Heart left ventricle (tissue), 16 donors: ENCODE measurements at places on chromosomes 7 and 10. TPM values are rescaled to one million over a fixed set of nuclear protein-coding genes. Genes with fewer than 3 reads are reported as not detected.
A peak's percentile ranks its signal among the peaks of the same experiment; 100 is the strongest.

The SLIT1 gene
- total RNA-seq = 0.08 TPM

DNA sequence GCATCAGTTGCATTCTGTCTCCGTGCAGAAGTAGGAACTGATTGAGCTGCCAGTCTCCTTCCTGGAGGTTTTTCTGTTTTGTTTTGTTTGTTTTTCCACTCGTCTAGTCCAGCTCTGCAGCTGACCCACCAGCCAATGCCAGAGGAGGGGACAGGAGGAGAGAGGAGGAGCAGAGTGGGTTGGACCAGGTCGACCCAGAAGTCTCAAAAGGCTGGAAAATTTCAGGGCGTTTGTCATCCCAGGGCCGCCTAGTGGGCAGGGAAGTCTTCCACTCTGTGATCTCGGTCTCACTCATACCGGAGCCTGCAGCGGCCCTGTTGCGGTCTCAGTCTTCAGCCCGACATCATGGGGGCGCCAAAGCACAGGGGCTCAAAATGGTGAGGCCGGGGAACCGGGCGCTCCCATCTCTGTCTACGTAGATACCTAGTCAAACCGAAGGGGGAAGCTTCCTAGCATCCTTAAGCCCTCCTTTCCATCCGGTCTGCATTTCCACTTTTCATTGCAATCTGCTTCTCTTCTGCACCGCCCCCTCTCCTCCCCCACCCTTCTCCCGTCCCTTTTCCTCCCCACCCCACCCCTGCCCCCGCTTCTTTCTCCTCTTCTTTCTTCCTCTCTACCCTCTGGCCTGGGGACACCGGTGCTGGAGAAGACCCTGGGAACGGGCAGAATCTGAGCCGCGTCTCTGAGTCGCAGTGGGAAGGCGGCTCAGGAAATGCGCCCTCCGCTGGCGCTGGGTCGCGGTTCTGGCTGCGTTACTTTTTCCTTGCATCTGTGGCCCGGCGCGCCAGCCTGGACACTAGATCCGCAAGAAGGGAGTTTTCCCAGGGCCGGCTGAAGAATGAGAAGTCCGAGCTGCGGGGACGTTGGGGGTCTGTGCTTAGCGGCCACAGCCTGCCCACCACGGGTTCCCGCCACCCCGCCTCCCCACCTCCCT is 16.2 kb upstream of the PAX2 start:
- peaks cover 55% of the 10 kb centered on the region for H3K27me3 ChIP-seq
- peaks cover 20% of the 10 kb centered on the region for H3K4me1 ChIP-seq
- H3K36me3 ChIP-seq = no peaks in the 10 kb centered on the region
- no peak overlapping the region for H3K27ac ChIP-seq
- no peak for DNase-seq

GRCh38 chr7:50369143-50370026 is 64.9 kb downstream of the IKZF1 start:
- peaks cover 5% of the 10 kb centered on the region for H3K27me3 ChIP-seq
- H3K27ac ChIP-seq = no peak overlapping the region
- DNase-seq = no peak

The CTAGE4 gene
- 2.6 TPM for total RNA-seq

- no peak for DNase-seq
- H3K4me3 ChIP-seq = no peak overlapping the region
- no peaks in the 10 kb centered on the region for H3K36me3 ChIP-seq
- H3K27me3 ChIP-seq = no peaks in the 10 kb centered on the region
- H3K27ac ChIP-seq = no peak overlapping the region
Observed at GRCh38 chr10:97012470-97012869, 173.3 kb downstream of the SLIT1 start.

The GLI3 gene
- total RNA-seq = 2.0 TPM

DNA sequence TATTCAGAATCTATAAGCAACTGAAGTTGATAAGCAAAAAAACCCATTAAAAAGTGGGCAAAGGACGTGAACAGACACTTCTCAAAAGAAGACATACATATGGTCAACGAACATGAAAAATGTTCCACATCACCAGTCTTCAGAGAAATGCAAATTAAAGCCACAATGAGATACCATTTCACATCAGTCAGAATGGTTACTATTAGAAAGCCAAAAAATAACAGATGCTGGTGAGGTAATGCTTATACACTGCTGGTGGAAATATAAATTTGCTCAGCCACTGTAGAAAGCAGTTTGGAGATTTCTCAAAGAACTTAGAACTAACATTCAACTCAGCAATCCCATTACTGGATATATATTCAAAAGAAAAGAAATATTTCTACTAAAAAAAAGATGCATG is 332.8 kb upstream of the PLXDC2 start:
- DNase-seq = no peak
- H3K4me3 ChIP-seq = no peak overlapping the region
- no peak overlapping the region for H3K27ac ChIP-seq
- no peaks in the 10 kb centered on the region for H3K36me3 ChIP-seq

The AOAH gene
- total RNA-seq = 14.9 TPM

The PLAC9 gene
- 51.6 TPM for total RNA-seq

The CHST3 gene
- total RNA-seq = 25.1 TPM

DNA sequence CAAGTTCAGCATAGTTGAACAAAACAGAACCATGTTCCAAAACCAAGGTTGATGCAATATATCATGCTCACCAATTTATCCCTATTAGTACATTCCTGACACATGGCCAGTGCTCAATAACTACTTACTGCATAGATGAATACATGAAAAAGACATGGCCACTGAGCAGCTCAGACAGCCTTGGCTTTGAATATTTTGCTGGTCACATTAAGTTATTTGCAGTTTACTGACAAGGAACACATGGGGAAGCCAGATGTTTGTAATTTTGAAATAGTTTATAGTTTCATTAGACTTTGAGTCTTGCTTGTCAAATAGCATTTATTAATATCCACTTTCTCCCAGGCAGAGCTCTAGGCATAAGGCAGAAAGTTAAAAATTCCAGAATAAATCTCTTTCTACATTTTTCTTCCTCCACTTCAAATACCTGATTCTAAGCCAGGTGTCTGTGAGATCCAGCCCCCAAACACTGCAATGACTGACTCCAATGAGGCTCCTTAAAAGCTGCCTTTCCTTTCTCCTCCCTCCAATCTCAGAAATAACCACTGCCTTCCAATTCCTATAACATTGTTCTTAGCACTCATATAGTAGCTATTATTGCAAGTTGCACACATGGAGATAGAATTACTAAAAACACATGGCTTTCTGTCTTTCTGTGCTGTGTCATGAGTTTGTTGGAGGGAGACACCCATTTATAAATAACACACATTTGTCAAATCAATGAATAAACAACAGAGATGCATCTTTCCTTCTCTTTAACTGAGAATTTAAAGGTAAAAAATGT is 91.3 kb downstream of the PCGF5 start:
- H3K27ac ChIP-seq = no peak overlapping the region
- peaks cover 13% of the 10 kb centered on the region for H3K27me3 ChIP-seq

The MMP21 gene
- total RNA-seq = not detected

GRCh38 chr7:138313829-138314178 is 146.3 kb upstream of the TRIM24 start:
- H3K27me3 ChIP-seq = no peaks in the 10 kb centered on the region
- no peaks in the 10 kb centered on the region for H3K36me3 ChIP-seq
- H3K27ac ChIP-seq = no peak overlapping the region
- no peak for DNase-seq

The PVRIG gene
- total RNA-seq = not detected

DNA sequence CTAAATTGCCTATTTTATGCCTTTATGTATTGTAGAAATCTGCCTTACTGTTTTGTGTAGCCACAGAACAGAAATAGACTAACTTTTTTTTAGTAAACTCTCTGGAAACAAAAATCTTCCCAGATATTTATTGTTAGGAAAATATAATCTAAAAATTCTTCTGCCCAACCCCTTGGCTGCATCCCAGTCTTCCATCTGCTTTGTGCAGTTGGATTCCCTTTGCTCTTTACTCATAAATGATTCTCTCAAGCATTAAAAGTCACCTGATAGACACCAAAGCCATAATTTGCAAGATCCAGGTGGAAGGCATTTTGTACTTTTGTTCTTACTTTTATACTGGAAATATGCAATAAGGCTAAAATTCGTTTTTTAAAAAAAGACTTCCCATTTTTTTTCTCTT is 6.1 kb upstream of the CAV2 start:
- H3K4me3 ChIP-seq = no peak overlapping the region
- no peaks in the 10 kb centered on the region for H3K36me3 ChIP-seq
- H3K4me1 ChIP-seq = peaks cover 45% of the 10 kb centered on the region
- H3K27ac ChIP-seq = peak overlapping the region; percentile 45
- H3K27me3 ChIP-seq = no peaks in the 10 kb centered on the region

DNA sequence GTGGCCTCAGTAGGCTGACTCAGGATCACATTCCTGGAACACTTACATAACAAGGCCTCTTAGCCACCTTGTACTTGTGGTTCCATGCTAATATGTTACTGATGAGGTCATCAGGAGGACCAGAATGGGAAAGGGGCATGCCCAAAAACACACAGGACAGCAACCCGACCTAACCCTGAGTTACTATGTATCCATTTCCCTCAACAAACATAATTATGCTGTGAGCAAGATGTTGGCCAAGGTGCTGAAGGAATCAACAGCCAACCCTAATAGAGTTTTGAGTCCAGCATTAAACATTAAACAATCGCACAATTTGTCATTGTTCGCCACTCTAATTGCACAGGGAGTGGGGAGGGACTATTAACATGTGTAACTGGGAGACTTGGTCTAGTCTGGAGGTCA is 129.4 kb downstream of the PLPP4 start:
- H3K27me3 ChIP-seq = no peaks in the 10 kb centered on the region
- H3K36me3 ChIP-seq = no peaks in the 10 kb centered on the region
- DNase-seq = no peak
- no peaks in the 10 kb centered on the region for H3K4me1 ChIP-seq

DNA sequence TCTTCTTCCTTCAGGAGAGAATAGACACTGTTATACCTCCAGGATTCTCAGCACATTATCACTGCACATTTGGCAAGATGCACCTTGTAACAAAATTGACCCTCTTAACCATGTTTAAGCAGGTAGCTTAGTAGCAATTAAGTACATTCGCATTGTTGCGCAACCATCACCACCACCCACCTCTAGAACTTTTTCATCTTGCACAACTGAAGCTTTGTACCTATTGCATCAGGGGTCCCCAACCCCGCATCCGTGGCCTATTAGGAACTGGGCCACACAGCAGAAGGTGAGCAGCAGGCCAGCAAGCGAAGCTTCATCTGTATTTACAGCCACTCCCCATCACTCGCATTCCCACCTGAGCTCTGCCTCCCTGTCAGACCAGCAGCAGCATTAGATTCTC is 29.9 kb upstream of the SMURF1 start:
- no peak overlapping the region for H3K27ac ChIP-seq
- DNase-seq = no peak
- H3K4me1 ChIP-seq = no peaks in the 10 kb centered on the region
- H3K36me3 ChIP-seq = no peaks in the 10 kb centered on the region
- H3K4me3 ChIP-seq = no peak overlapping the region

The IDI1 gene
- total RNA-seq = 16.7 TPM

DNA sequence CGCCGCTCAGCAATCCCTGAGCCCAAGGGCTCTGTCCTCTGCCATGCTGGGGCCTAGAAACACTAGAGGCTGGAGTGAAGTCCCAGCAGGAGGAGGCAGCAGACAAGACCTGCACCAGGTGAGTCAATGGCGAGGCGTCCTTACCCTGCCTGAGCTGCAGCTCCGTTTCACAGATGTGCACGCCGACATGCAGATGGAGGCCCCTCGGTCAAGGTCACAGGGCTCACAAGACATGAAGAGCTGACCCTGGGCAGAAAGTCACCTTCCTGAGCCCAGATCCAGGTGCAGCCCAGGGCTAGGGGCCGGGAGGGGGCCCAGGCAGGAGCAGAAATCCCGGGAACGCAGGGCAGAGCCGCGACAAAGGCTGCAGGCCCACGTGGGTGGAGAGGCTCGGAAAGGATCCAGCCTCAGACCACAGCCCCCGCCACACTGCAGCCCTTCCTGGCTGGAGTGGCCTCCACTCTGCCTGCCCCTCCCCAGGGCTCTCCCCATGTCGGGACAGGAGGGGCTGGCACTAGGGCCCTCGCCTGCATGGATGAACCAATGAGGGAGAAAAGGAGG is 23.8 kb downstream of the PDGFA start:
- H3K4me1 ChIP-seq = no peaks in the 10 kb centered on the region
- peak; percentile 56 for DNase-seq
- peaks cover 16% of the 10 kb centered on the region for H3K36me3 ChIP-seq
- no peak overlapping the region for H3K4me3 ChIP-seq
- H3K27ac ChIP-seq = no peak overlapping the region

The ACTA2 gene
- total RNA-seq = 86.7 TPM

DNA sequence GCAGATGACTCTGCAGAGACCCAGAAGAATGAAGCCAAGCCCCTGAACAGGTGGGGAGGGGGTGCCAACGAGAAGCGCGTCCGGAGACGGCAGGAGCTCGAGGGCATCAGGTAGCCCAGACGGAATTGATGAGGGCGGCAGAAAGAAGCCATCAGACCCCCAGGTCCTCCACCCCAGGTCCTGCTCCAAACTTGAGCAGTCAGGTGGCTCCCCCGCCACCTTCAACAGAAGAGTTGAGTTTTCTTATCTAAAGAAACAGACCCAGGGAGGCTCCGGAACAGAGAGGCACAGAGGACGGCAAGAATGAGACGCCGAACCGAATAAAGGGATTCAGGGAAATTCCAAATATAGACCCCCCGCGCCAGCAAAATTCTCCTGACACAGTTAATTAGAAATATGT is 22.2 kb downstream of the RGS10 start:
- H3K4me3 ChIP-seq = no peak overlapping the region
- no peak for DNase-seq
- H3K27me3 ChIP-seq = no peaks in the 10 kb centered on the region

DNA sequence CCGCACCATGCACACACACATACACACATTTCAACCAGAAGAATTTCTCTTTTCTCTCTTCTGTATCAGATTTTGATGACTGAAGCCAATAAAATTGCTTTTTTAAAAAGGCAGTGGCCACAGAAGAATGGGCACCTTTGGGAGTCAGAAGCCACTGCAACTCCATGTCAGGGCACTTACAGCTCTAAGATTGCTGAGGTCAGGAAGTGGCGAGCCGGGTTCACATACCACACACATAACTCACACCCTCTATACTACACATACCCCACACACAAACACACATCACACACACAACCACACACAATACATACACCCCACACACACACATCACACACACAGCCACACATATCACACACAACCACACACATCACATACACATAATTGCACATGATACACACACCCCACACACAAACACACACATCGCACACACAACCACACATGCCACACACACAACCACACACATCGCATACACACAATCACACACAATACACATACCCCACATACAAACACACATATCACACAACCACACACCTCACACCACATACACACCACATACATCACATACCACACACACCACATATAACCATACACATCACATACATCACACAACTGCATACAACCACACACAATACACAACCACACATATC is 31.2 kb downstream of the GPRIN2 start:
- peaks cover 10% of the 10 kb centered on the region for H3K27me3 ChIP-seq
- H3K4me3 ChIP-seq = no peak overlapping the region
- no peak overlapping the region for H3K27ac ChIP-seq
- no peak for DNase-seq

- peak overlapping the region; percentile 61 for H3K4me3 ChIP-seq
- no peaks in the 10 kb centered on the region for H3K4me1 ChIP-seq
- peaks cover 35% of the 10 kb centered on the region for H3K36me3 ChIP-seq
- DNase-seq = no peak
- H3K27ac ChIP-seq = peak overlapping the region; percentile 79
Observed at GRCh38 chr7:150568714-150569113, 1.5 kb downstream of the GIMAP4 start.
